ENCODE measurements at places on chromosomes 4 and X.

- DNase-seq, result no peak
These were observed 161.3 kb downstream of the KIT start for GRCh38 chr4:54819034-54819433.

DNA sequence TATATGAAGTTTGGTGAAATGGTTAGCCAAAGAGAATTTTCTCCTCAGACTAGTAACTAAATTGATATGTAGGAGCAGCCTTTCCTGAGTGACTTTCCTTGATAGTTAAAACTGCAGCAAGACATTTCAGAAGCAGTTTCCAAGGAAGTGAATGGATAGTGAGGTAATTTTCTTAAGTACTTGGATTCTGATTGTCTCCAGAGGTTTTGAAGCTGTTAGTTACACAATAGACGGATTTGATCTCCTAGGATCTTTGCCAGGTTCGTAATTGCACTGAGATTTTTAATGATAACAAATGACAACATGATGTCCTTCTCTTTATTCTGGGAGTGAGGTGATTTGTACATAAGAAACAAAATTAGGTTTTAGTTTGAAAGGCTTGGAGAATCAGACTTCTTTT lies 29.2 kb downstream of the PRRG1 start:
- DNase-seq, result no peak

DNA sequence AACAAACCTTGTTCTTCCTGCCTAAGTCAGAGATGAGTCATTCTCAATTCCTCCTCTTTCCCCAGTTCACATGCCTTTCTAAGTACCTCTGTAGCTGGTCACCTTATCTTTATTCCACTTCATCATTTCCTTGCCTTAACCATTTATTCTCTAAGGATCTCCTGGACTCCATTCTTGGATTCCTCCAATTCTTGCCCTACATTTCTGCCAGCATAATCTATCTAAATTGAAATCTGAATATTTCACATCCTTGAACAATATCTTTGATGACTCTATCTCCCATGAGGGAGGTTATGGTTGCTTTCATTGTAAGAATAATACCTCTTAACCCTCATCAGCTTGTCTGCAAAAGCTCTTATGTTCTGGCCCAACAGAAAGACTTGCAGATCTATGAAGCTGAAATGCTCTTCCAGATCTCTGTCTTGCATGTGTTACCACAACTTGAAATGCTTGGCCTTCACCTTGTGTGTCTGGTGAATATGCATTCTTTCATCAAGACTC lies 28.6 kb upstream of the PDE5A start:
- no peak for DNase-seq

GRCh38 chrX:123222920-123223319 lies 38.8 kb downstream of the GRIA3 start:
- no peak for DNase-seq

DNA sequence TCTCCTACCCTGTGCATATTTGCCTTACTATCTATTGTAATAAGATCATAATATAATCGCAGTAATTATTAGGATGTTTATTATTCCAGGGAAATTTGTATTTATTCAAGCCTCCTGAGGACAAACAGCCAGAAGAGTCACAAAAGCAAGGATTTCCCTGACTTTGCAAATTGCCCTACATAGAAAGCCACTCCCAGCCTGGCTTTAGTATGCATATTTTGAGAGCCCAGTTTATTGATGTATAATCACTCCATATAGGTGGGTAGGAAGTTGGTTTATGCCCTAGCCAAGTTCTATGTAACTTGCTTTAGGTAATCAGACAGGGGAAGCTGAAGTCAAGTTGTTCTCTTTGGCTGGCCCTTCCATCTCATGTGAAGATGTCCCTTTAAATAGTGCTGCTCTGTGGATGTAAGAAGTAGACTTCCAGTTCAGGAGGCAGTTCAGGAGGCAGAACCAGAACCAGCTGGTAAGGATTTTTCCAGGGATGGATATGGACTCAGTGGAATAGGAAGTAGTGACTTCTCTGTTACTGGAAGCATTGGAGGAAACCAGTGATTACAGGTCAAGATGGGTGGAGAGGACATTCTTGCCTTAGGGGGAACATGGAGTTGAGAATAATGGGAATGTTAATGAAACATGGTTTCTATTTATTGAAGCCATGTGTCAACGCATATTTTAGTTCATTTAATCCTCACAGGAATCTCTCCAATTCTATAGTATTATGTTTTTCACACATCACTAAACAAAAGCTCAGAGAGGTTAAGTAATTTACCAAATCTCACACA lies 70.5 kb upstream of the KIT start:
- no peak for DNase-seq

Measured in naive thymus-derived CD8-positive, alpha-beta T cell (primary cell).